ENCODE measurements at places on chromosomes 4 and X. TPM values are rescaled to one million over a fixed set of nuclear protein-coding genes. Genes with fewer than 3 reads are reported as not detected.

Gene FAM9A
- total RNA-seq: not detected

Gene SLC10A6
- 0.47 TPM for total RNA-seq

Gene PABPC1L2B
- total RNA-seq: not detected

Gene MSANTD1
- total RNA-seq: 0.60 TPM

Gene IGSF1
- not detected for total RNA-seq

Gene BRS3
- total RNA-seq: not detected

Gene VGLL1
- total RNA-seq: not detected

Gene CFP
- 0.17 TPM for total RNA-seq

Gene SPARCL1
- total RNA-seq: 1.5 TPM

Gene ETDA
- not detected for total RNA-seq
